Ovary (tissue), 10 donors: ENCODE measurements at places on chromosomes 1 and 21.

- no peak for DNase-seq
These were observed 110.3 kb downstream of the PTPN14 start for GRCh38 chr1:214441119-214441518.

GRCh38 chr21:44583800-44584147, 3.4 kb upstream of the KRTAP10-5 start:
- no peak for DNase-seq

DNA sequence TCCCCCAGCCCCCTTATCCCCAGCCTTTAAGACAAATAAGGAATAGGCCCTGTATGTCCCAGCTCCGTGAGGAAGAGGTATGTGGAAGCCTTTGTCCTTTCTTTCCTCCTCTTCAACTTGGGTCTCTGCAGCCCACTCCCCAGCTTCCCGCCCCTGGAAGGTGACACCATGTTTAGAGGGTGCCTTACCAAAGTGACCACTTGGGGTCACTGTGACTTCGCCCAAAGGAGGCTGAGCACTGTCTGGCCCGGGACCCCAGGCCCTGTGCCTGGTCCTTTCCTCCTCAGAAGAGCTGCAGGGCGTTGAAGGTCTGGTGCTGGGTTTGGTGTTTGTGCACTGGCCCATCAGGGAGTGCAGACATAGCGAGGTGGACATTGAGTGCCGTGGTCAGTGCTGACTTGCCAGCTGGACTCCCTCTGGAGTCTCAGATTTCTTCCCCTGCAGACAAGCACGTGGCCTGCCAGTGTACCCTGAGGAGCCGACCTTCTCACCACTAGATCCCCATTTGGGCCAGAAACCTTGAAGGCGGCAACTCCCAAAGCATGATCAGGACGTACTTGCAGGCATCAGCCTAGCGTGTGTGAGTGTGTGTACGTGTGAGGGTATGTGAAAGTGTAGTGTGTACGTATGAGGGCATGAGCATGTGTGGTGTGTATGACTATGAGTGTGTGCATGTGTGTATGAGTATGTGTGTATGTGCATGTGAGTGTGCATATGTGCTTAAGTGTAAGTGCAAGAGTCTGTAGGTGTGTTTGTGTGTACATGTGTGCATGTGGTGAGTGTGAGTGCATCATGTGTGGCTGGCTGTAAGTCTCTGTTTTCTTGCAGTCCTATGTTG, 181.4 kb upstream of the KIAA0040 start:
- no peak for DNase-seq

- DNase-seq: no peak
These were observed 9.8 kb upstream of the CAMTA1 start for GRCh38 chr1:6775261-6776043.

GRCh38 chr1:45488666-45489377, 2.1 kb downstream of the TESK2 start:
- no peak for DNase-seq

GRCh38 chr1:25066256-25066655, 136.2 kb upstream of the RUNX3 start:
- no peak for DNase-seq

DNA sequence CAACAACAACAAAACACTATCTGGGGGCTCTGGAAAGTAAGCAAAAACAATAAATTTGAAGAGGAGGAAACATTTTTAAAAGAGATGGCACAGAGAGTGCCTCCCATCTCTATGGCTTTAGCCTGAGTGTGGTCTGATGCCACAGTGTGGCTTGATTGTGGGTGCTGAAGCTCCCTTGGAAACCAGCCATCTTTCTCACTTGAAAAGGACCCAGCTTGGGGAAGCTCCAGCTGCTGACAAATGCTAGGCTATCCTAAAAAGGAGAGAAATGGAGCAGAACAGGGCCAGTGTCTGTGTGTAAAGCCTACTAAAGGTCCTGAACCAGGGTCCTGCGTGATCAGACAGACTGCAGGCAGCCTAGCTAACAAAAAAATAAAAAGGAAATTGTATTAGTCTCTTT, 642.0 kb upstream of the PTBP2 start:
- DNase-seq: no peak

- no peak for DNase-seq
These were observed 9.3 kb downstream of the MIER1 start for GRCh38 chr1:66933887-66934700.

DNA sequence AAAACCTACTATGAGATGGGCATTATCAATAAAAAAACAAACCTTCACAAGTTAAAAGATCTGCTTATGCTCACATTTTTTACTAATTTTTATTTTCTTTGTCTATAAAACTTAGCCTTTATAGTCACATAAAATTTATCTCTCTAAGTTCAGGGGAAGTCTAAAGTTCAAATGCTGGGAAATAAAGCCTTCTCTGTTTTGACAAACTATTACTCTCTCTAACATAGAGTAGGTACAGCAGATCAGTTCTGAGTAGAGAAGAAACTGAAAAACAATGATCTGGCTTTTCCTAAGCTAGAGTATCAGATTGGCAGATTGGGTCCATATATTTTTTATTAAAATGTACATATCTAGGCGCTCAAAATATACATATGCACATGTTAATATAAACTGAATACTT, 31.2 kb downstream of the C1orf141 start:
- no peak for DNase-seq

GRCh38 chr1:33057095-33057494, 20.4 kb upstream of the AK2 start:
- DNase-seq: no peak

GRCh38 chr21:26409735-26410134, 163.4 kb downstream of the CYYR1 start:
- no peak for DNase-seq

- DNase-seq: no peak
These were observed 25.6 kb downstream of the GON4L start for GRCh38 chr1:155831279-155831976.

DNA sequence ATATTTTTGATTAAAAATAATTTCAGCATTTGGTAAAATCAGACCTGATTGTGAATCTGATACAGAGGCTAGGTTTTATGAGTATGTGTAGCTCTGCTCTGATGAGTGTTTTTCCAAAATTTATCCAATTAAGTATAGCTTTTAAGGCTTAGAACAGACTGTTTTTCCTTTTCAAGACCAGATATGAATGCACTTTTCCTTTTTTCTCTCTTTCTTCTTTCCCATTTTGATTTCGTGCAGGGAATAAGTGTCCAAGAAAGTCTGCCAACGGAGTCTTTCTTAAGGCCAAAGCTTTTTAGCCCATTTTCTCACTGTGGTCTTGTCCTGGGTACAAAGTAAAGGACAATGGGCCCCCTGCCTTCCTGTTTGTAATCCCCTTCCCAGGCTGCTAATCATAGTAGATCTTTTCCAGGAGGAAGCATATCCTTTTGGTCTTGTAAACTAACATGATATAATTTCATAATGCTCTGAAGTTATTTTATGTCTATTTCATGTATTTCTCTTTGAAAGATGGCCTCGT, 2.9 kb downstream of the KIF1B start:
- no peak for DNase-seq

DNA sequence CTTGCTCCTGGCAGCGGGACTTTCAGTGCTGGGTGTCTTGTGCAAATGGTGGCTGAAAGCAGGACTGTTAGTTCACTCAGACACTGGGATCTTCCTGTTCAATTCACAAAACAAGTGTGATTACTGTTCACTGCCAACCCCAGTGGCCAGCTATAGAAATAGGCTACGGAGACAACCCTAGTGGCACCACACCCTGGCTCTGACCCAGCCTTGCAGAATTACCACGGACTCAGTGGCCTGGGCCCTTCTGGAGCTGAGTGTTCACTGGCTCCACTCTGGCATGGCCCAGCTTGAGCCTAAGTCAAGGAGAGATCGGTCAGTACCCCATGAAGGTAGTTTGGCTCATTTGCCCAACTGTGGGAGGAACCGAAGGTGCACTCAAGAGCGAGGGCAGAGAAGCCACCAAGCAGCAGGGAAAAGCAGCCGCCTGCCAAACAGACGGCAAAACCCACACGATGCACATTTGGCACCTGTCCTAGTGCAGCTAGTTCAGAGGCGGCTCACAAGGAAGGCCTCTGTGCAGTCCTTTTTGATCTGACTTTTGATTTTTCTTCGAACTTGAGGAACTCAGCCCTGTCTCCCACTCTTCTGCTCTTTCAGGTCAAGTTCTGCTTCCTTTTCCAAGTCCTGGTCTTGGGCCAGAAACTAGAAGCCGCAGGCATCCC, 5.9 kb downstream of the KIAA2013 start:
- no peak for DNase-seq

GRCh38 chr1:38899560-38899959, 18.2 kb upstream of the GJA9 start:
- no peak for DNase-seq

GRCh38 chr1:99869304-99869703, 19.1 kb downstream of the AGL start:
- DNase-seq: no peak

- no peak for DNase-seq
These were observed 333.8 kb downstream of the HHAT start for GRCh38 chr1:210662291-210663050.

DNA sequence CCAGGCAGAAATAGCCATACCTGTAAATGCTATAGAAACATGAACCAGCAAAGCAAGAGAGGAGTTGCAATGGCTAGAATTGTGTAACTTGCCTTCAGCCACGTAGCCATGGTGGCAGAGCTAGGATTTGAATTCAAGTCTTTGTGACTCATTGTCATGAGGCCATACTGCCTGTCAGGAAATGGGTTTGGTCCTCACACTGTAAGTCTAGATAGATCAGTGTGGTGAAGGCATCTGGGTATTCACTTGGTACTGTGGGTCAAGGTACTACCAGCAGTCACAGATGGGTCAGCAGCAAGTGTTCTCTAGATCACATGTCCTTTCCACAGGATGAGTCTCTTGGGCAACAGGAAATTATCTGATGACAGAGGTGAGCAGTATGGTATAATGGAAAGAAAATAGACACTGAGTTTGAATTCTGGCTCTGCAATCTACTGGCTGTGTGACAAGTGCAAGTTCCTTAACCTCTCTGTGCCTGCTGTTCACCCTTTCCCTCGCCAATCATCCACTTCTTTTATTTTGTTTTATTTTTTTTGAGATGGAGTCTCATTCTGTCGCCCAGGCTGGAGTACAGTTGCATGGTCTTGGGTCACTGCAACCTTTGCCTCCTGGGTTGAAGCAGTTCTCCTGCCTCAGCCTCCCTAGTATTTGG, 36.9 kb downstream of the FGGY start:
- DNase-seq: no peak

GRCh38 chr1:154429118-154429517, 24.0 kb downstream of the IL6R start:
- DNase-seq: no peak

- no peak for DNase-seq
These were observed 857 bp upstream of the AK5 start for GRCh38 chr1:77280962-77281361.

- no peak for DNase-seq
These were observed 71.9 kb downstream of the PLD5 start for GRCh38 chr1:242452573-242452972.

DNA sequence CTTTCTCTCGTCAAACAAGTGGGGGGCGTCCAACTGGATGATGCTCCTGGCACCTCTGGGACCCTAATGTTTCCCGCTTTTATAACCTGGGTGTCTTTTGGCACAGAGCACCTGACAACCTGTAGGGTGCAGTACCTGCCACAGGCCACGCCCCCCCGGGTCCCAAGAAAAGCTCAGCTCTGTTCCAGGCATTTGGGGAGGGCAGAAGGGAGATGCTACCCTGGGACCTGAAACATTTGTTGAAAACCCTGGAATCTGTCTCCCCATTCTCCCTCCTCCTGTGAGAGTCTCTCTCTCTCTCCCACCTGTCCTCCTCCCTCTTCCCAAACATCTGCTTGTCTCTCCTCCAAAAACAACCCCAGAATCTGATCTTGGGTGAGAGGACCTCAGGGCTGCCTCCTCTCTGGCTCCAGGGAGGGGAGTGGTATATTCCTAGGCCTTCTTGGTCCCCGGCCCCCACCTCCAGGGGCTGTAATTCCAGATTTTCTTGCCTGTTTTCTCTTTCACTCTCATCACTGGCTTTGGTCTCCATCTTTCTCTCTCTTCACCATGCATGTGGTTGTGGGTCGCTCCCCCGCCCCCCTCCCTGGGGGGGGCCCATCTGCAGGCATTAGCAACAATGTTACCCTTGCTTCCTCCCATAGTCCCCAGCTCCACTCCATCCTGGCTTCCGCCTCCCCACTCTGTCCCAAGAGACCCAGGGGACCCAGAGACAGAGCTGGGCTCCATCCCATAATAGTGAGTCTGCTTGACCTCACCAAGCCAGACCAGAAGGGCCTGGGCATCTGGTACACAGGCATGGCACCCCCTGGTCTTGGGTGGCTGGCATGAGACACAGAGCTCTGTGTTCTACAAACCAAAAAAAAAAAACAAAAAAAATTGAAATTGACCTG, 4.1 kb downstream of the AHDC1 start:
- peak; percentile 63 for DNase-seq

DNA sequence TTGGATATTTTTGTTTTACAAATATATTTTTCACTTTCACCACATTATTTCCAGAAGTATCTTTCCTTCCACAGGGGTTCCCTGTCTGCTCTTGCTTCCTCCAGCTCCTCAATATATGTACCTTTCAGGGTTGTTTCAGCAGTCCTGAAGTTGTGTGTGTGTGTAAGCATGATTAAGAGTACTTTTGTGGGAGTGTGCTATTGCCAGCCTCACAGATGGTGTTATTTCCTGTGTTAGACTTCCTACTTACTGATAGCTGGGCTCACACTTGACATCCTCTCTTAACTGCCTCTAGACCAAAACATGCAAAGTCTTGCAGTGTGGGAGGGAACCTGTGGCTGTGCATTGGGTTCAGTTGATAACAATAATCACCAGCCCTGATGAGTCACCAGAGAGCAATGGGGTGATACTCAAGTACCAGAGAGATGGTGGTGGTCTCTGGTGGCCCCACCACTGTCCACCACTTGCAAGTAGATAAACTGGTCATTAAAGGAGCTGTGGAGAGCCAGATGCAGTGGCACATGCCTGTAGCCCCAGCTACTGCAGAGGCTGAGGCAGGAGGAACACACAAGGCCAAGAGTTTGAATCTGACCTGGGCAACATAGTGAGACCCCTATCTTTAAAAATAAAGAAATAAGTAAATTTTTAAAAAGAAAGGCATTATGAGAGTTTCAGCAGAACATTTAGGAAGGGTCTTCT, 126.7 kb downstream of the NR5A2 start:
- DNase-seq: no peak

DNA sequence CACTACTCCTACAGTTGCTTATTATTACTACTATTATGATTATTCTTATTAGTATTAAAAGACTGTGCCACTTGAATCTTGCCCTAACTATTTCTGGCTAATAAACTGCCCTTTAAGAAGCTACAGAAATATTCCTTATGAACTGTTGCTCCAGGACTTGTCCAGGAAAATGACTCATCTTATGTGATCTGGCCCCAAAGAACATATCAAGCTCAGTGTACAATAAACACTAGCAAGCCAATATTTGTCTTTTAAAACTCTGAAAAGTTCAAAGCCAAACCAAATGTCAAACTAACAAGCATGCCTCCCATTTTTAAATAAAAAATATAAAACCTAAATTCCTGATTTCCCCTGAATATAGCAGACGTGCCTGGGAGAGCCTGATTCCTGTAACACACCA, 88.7 kb upstream of the SIM2 start:
- no peak for DNase-seq

- DNase-seq: no peak
These were observed 28.5 kb downstream of the NIBAN1 start for GRCh38 chr1:184945678-184946412.
